ENCODE measurements at places on chromosomes 4 and X.

- DNase-seq: no peak
These were observed 105.6 kb downstream of the TSPAN7 start for GRCh38 chrX:38666909-38667308.

DNA sequence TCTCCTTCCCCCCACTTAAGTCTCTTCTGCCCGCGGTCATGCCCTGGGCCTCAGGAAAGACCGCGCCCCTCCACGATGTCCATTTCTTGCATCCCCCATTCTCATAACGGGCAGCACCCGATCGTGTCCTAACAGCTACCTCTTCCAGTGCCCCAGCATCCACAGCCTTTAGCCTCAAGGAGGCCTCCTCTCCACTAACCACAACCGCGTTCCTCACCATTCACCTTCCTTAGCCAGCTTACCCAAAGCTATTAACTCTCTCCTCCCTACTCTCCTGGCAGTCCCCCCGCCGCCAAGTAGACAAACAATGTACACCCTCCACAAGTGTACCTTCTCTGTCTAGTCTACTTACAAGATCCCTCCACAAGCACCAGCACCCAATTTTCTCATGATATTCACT is 58.6 kb upstream of the PAGE5 start:
- DNase-seq: no peak

DNA sequence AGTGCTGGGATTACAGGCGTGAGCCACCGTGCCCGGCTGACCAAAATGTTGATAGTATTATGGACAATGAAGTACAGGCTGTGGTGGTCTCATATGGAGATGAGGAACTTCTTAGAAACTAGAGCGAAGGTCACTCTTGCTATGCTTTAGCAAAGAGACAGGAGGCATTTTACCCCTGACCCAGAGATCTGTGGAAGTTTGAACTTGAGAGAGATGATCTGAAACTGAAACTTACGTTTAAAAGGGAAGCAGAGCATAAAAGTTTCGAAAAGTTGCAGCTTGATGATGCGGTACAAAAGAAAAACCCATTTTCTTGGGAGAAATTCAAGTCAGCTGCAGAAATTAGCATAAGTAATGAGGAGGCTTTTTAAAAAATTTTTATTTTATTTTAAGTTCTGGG is 8.5 kb upstream of the CTAG2 start:
- no peak for DNase-seq

- no peak for DNase-seq
These were observed at the start of gene MAOB for GRCh38 chrX:43882294-43882681. Gene MAOB, minus strand, starts transcription at chrX:43882450. Its CDS starts 151 bp downstream, at chrX:43882299.

DNA sequence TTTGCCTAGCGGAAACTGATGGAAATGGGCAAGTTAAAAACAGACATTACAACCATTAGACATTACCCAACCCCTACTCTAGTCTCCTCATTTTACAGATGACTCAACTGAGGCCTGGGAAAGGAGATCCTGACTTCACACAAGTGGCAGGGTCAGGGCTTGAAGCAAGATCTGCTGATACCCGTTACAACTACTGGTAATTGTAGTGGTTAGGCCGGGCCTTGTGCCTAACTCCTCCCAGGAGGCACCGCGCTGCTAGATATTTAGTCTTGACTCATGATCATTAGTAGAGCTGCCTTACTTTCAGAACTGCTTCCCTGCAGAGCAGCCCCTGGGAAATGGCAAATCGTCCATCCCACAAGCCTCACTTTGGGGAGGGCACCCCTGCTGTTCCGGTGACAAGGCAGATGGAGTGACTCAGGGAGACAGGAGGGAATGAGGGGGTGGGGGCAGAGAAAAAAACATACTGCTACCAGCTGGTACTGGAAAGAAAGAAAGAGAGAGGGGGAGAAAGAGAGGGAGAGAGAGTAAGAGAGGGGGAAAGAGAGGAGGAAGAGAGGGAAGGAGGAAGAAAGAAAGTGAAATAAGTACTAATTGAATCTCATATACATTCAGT is 12.2 kb downstream of the ARHGEF6 start:
- DNase-seq: peak; percentile 56

DNA sequence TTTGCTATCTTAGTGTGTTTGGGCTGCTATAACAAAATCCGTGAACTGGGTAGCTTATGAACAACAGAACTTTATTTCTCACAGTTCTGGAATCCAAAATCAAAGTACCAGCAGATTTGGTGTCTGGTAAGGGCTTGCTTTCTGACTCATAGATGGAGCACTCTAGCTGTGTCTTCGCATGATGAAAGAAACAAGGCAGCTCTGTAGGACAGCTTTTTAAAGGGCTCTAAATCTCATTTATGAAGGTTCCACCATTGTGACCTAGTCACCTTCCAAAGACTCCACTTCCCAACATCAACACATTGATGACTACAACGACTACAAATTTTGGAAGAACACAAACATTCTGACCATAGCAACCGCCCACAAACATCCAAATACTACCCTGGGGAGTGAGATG is 158.6 kb upstream of the LCORL start:
- DNase-seq: no peak

- DNase-seq: no peak
These were observed 63.3 kb downstream of the KLHL4 start for GRCh38 chrX:87580862-87581261.

- no peak for DNase-seq
These were observed 1740.5 kb upstream of the AGA start for GRCh38 chr4:179182741-179183140.

DNA sequence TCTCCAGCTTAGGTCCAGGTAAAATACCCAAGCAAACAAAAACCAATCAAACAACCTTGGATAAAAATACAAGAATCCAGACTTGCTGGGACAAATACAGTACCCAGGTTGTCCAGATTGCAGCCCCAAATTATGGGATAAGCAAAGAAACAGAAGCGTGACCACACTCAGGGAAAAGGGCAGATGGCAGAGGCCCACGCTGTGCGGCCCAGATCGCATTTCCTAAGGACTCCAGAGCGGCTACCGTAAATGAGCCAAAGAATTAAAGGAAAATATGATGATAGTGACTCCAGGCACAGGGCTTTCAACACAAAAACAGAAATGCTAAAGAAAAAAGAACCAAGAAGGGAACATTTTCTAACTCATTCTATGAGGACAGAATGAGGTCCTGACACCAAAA is 50.3 kb downstream of the FGFRL1 start:
- DNase-seq: no peak

DNA sequence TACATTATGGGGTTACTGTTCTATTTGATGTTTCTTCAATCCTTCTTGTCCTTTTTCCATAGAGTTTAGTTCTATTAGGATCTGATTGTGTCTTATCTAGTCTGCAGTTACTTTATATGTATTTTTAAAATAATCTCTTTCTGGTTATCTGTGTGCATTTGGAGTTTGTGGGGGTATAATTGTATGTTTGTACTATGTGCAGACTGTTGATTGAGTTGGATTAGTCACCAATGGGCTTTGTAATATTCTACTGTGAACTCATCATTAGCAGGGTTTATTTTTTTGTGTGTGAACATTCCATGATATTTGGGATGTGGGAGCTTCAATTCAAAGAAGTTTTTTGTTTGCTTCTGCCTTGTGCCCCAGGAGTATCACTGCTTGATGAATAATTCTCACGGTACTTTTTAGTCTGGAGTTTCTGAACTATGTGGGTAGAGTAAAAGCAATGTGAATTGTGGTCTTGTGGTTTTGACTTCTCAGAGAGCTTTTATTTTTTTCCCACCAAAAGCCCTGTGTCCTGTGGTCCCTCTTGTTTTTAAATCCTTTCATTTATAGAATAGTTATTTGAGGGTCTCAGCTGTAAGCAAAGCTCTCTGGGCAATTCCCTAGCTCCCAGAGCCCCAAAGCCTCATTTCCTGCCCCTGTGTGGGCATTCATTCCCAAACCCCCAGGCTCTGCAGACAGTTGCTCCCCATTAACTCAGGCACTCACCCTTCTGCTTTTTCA is 127.8 kb downstream of the PHKA2 start:
- DNase-seq: no peak

GRCh38 chr4:165927815-165928214 is 54.8 kb downstream of the TLL1 start:
- DNase-seq: no peak

All from brain pericyte (primary cell).